ENCODE measurements at places on chromosomes 11 and 22. TPM values are rescaled to one million over a fixed set of nuclear protein-coding genes. Genes with fewer than 3 reads are reported as not detected.

- DNase-seq: no peak
Measured at GRCh38 chr22:39395936-39396796, 3.4 kb upstream of the TAB1 start.

DNA sequence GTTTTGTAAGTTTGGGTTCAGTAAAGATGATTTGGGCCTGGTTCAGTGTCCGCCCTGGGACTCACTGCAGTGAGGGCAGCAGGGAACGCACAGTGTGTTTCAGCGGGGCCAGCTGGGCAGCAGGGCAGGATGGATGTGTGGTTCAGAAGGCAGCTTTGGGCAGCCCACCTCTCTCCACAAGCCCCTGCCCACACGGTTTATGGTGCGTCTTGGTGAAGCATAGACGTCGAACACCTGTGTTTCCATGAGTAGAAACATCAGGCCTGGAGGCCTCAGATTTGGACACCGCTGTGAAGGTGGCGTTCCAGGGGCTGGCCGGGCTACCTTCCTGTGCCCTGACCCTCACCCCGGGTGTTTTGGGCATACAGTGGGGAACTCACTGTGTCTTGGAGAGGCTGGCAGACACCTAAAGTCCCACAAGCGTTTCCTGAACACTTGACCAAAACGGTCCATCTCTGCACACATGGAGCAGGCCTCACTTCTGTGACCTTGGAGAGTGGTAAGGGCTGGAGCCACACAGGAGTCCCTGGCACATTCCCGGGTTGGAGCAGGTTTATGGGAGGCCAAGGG, 59.0 kb downstream of the ST14 start:
- DNase-seq: no peak

DNA sequence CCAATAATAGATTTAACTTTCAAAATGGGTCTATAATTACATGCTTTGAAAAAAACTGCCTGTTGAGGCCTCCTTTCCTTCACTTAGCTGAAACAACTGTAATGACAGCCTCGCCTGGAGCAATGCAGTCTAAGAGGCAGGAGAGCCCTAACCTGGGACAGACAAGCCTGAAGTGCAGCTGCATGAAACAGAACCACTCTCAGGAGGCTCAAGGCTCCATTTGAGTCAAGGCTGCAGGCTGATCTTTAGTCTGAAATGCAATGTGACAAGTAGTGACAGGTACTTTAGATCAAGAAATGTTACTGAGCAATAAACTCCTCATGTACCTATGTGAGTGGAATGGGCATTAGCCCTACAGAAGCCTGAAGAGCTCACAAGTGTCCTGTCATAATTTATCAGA, 414.0 kb upstream of the LUZP2 start:
- DNase-seq: no peak

ZBTB16 gene
- total RNA-seq: 668 TPM

RFPL3 gene
- not detected for total RNA-seq

All from tibial nerve (tissue), 4 donors.